Activated naive CD4-positive, alpha-beta T cell treated with anti-CD3 and anti-CD28 coated beads for 36 hours (primary cell): ENCODE measurements at places on chromosomes 11 and 22. TPM values are rescaled to one million over a fixed set of nuclear protein-coding genes. Genes with fewer than 3 reads are reported as not detected.
A peak's percentile ranks its signal among the peaks of the same experiment; 100 is the strongest.

TNNI2 gene
- not detected for total RNA-seq

GLB1L2 gene
- total RNA-seq, result 11.0 TPM

RPS6KA4 gene
- 21.3 TPM for total RNA-seq

PRSS23 gene
- total RNA-seq, result 0.38 TPM

PHF21B gene
- total RNA-seq, result not detected

RASGRP2 gene
- 5.2 TPM for total RNA-seq

OR10A2 gene
- total RNA-seq, result not detected

ZNRF3 gene
- total RNA-seq, result 2.2 TPM

MYRF gene
- total RNA-seq, result 0.27 TPM

CATSPERZ gene
- 0.67 TPM for total RNA-seq

RAG2 gene
- total RNA-seq, result not detected

LIF gene
- total RNA-seq, result 115 TPM

LYVE1 gene
- total RNA-seq, result not detected

- DNase-seq, result peak; percentile 23
Observed at GRCh38 chr11:64165481-64165841, 452 bp downstream of the MACROD1 start.

- DNase-seq, result no peak
Observed at GRCh38 chr11:72595292-72595684, 78.9 kb downstream of the PDE2A start.

DNA sequence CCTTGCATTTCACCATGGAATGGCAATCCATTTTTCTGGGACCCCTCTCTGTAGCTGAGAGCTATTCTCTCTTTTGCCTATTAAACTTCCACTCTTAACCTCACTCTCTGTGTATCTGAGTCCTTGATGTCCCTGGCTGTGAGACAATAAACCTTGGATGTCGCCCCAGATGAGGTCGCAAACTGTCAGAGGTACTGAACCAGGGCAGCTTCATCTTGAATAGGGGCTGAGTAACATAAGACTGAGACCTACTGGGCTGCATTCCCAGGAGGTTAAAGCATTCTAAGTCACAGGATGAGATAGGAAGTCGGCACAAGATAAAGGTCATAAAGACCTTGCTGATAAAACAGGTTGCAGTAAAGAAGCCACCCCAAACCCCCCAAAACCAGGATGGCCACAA is 68.0 kb downstream of the RSF1 start:
- DNase-seq, result no peak

GRCh38 chr11:117356126-117356890 is 28.7 kb downstream of the CEP164 start:
- no peak for DNase-seq

GRCh38 chr22:30277547-30278344 is 11.1 kb upstream of the OSM start:
- DNase-seq, result no peak

GRCh38 chr11:40219401-40219800 is 1240.1 kb downstream of the LRRC4C start:
- DNase-seq, result no peak

GRCh38 chr11:105884436-105884835 is 137.6 kb downstream of the MSANTD4 start:
- no peak for DNase-seq

DNA sequence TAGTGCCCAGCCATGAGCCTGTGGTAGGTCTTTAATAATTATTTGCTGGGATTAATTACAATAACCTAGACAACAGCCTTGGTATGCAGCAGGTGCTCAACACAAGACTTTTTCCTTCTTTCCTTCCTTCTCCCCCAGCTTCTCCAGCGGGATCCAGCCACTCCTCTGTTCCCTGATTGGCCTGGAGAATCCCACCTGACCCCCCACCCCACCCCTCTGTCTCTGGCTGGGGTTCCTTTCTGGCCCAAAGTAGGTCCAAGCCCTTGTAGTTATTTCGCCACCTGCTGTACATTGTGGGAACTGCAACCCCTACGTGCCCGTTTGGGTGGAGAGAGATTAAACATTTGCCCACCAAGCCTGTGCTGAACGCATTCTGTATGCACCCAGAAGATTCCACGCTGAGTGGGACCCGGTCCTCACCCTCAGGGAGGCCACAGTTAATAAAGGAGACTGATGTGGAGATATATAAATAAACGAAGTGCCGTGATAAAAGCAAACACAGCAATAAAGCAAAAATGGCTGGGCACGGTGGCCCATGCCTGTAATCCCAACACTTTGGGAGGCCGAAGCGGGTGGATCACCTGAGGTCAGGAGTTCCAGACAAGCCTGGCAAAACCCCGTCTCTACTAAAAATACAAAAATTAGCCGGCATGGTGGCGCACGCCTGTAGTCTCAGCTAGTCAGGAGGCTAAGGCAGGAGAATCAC is 32.1 kb upstream of the DGKZ start:
- DNase-seq, result peak; percentile 85

GRCh38 chr22:32528984-32529982 is 54.7 kb downstream of the FBXO7 start:
- DNase-seq, result peak; percentile 83

GRCh38 chr11:119509969-119510401 is 87.0 kb upstream of the THY1 start:
- peak; percentile 73 for DNase-seq

DNA sequence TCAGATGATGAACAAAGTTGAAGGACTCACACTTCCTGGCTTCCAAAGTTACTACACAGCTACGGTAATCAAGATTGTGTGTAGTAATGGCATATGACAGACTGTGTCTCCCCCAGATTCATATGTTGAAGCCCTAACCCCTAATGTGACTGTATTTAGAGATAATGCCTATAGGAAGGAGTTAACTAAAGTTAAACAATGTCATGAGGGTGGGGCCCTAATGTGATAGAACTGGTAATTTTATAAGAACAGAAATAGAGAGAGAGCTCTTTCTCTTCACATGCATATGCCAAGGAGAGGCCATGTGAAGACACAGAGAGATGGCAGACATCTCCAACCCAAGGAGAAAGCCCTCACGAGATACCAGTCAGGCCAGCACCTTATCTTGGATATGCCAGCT is 8.0 kb downstream of the AAMDC start:
- DNase-seq, result no peak

DNA sequence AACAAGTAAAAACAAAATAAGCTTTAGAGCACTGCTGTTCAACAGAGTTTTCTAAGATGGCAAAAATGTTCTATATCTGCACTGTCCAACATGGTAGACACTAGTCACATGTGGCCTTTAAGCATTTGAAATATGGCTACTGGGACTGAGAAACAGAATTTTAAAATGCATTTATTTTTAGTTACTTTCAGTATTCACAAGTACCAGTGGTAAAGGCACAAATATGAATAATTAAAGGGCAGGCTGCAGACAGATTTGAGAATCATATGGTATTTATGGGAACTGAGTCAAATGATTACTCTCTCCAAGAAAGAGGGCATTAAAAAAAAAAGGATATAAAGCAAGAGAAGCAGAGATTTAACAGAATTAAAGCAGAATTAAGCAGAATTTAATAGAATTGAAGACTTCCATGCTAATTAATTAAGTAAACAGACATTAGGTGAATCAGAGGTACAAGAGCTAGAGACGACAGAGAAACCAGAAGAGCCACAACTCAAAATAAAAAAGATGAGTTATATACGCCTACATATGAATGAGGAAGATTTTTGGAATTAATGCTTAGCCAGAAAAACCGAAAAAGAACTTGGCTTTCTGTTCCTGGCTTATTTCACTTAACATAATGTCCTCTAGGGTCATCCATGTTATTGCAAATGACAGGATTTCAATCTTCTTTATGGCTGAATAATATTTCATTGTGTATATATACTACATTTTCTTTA is 160.4 kb downstream of the ATG16L2 start:
- no peak for DNase-seq

- no peak for DNase-seq
Observed at GRCh38 chr11:64564947-64565889, 25.8 kb upstream of the SLC22A12 start.

DNA sequence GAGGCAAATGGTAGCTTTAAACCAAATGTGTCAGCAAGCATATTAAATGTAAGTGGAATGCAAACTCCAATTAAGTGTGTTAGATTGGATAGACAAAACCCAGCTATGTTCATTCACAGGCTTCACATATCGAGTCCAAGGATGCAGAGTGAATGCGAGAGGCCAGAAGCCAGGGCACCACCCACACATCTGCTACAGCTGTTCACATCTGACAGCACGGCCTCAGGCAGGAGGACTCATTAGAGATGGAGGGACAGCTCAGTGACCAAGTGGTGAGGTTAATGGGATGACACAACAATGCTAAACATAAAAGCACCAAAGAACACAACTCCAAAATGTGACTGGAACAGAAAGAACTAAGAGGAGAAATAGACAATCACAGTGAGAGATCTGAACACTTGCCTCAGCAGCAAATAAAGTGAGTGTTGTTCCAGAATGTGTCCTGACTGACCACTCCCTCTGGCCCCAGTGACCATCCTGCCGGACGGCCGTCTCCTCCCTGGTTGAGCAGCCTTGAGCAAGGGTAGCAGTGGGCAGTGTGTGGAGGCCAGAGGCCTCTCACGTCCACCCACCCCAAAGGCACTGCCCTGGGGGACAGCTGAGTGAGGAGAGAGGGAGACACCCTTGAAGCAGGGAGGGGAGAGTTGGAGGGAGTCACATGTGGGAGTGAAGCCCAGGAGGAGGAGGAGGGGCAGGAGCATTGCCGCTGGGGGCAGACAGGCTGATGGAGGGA is 23.8 kb downstream of the ALG12 start:
- no peak for DNase-seq

DNA sequence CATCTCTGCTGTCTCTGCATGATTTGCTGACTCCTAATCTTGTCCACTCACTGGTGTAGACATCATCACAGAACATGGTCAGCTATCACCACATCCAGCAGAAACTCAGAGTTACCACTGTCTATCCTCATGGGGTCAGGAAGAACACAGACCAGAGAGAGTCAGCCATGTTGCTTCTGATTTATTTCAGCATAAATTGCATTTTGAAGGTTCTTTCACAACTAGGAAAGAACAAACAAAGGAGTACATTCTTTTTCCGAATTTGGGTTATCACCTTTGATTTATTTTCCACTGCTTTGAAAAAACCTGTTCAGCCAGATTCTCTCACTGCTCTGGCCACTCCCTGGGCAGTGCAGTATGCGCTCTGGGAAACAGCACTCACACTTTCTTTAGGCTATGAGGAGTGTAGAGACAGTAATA is 172.0 kb upstream of the MTMR2 start:
- DNase-seq, result no peak

- no peak for DNase-seq
Observed at GRCh38 chr11:20066013-20066782, 94.1 kb downstream of the DBX1 start.

GRCh38 chr11:4713241-4713640 is 8.7 kb downstream of the MMP26 start:
- no peak for DNase-seq
